IMR-90 (cell line): ENCODE measurements at places on chromosomes 7 and 10. TPM values are rescaled to one million over a fixed set of nuclear protein-coding genes. Genes with fewer than 3 reads are reported as not detected.

DNA sequence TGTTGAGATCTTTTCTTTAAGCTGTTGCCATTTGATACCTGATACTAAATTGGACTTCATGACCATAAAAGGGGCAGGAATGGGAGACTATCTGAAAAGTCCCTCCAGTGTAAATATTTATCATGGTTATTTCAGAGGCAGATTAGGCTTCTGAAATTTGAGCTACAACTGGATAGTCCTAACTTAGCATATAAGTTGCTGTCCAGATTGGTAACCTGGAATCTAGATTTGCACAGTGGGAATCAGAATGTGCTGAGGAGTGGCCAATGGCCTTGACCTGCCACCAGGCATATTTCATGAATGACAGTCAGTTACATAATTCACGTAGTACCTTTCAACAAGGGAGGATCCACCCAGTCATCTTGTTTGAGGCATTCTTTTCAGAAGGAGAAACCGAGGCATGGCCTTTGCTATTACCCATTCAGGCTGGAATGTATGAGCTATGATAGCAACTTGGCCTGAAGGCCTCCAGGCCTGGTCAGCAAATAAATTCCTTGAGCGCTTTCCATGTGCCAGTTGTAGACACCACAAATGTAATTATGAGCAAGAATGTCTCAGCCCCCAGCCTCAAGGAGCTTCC, 80.0 kb downstream of the EEPD1 start:
- H3K36me3 ChIP-seq = peaks cover 1% of the 10 kb centered on the region; the same call in 1 of the 2 replicates
- peak overlapping the region; percentile 86; the same call in 1 of the 2 replicates for H3K27ac ChIP-seq
- no peaks in the 10 kb centered on the region for H3K27me3 ChIP-seq
- no peak overlapping the region for H3K4me3 ChIP-seq
- peaks cover 14% of the 10 kb centered on the region for H3K4me1 ChIP-seq
- peak; percentile 77 for DNase-seq

DNA sequence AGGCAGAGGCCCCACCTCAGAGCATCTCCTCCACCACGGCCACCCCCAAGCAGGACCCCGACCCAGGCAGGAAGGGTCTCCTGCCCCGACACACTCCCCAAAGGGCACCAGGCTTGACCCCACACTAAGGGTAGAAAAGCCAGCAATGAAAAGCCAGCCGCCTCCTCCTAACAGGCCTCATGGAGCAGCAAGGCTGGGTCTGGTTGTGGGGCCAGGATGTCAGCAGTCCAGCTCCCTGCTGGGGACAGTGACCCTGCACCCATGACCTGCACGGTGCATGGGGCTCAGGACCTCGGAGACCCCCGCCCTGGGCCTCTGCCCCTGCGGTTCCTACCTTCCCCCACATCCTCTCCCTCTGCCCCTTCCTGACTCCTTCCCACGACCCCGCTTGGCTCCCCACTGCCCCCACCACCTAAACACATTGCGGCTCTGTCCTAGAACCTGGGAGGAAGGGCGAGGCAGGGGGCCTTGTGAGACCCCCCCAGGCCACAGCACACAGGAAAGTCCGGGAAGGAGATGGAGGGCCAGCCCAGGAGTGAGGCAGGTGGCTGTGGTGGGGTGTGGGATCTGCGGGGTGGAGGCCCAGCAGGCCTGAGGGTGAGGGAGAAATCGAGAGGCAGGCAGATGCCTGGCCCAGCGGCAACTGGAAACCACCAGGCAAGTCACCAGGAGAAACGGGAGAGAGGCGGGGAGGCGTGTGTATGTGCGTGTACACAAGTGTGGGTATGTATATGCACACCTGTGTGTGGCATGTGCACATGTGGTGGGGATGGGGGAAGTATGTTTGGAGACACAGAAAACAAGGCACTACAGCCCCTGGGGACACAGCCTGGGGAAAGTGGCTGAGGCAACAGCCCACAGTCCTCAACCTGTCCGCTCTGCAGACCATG, 229.9 kb downstream of the MAD1L1 start:
- no peak overlapping the region for H3K4me3 ChIP-seq
- H3K4me1 ChIP-seq = no peaks in the 10 kb centered on the region
- H3K27me3 ChIP-seq = no peaks in the 10 kb centered on the region
- no peak overlapping the region for H3K27ac ChIP-seq
- DNase-seq = no peak

GRCh38 chr10:6171881-6172695, 30.6 kb upstream of the PFKFB3 start:
- DNase-seq = peak; percentile 96
- no peaks in the 10 kb centered on the region for H3K27me3 ChIP-seq
- no peak overlapping the region for H3K27ac ChIP-seq
- no peak overlapping the region for H3K4me3 ChIP-seq

DNA sequence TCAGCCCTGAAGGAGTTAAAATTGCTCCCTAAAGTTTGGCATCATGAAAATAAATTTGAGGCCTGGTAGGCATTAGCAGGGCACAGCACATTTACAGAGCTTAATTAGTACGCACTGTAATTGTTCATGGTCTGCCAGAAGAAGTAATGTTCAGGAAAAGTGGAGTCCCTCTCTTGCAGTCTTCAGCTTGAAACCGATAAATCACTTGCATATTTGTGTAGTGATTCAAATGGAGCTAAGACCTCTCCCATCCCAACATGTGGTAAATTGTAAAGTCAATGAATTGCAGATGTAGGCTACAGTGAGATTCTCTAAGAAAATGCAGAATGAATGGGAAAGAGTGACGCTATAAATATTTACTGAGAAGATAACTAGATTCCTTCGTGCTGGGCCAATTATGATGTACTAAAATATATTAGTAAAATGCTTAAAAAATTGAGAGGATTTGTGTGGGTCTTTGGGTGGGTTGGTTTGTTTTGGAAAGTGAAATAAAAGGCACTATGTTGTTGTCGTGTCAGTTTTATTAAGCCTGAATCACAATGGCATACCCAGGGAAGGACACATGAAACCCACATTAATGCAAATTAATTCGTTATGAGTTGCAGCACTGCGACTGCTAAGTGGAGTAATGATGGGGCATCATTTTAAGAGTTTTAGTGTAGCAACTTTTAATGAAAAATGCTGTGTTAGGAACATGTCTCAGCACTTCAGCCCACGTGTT, 8.4 kb downstream of the TCF7L2 start:
- peak; percentile 97 for DNase-seq
- peaks cover 25% of the 10 kb centered on the region for H3K4me1 ChIP-seq
- no peaks in the 10 kb centered on the region for H3K27me3 ChIP-seq
- H3K27ac ChIP-seq = peak overlapping the region; percentile 68
- no peak overlapping the region for H3K4me3 ChIP-seq

ABCB4 gene
- polyA plus RNA-seq = not detected in 2 replicates
